ENCODE measurements at places on chromosomes 1 and 21.
A peak's percentile ranks its signal among the peaks of the same experiment; 100 is the strongest.

DNA sequence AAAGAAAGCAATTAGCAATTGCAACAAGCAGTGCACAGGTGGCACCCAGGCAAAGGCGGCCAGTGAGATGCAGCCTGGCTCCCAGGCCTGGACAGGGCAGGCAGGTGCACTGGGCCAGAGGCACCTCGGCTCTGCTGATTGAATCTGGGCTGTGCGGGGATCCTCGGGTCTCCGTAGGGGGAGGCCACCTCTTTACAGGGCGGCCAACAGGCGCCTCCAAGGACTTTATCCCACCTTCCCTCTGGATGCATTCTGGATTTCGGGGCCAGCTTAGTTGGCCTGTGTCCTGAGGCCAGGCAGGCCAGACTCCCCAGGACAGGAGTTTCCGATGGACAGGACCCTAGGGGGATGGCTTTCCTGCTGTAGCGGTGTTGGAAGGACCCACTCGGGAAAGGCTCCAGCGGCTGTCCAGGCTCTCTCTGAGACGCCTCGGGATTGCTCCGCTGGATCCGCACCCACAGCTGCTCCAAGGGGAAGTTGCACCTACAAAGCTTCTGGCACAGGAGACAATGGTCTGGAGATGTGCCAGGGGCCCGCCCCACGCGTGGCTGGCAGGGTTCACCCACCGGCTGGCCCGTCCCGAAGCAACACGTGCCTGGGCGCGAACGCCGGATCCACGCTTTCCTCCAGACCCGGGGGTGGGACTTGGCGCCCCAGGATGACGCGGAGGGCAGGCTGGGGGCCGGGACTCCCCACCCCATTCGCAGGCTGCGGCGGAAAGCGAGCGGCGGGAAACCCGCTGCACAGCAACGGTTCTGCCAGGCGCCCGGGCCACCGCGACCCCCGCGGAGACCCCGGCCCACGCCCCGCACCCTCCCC, 810 bp downstream of the SLC19A1 start:
- DNase-seq = peak; percentile 88

DNA sequence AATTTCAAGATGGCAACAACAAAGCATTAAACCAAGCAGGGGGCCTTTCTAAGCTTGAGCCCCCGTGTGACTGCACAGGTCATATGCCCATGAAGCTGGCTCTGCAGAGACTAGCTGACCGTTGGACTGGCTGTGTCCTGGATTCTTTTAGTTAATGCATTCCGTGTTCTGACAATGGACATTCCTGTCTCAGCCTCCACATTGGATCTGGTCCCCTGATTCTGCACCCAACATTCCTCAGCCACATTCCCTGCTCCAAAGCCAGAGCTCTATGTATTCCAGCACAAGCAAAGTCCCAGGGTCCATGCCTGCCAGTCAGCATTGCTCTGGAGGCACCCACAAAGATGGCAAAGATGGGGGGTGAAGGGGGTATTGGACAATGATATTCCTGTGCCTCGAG, 5.1 kb upstream of the NAV1 start:
- no peak for DNase-seq

DNA sequence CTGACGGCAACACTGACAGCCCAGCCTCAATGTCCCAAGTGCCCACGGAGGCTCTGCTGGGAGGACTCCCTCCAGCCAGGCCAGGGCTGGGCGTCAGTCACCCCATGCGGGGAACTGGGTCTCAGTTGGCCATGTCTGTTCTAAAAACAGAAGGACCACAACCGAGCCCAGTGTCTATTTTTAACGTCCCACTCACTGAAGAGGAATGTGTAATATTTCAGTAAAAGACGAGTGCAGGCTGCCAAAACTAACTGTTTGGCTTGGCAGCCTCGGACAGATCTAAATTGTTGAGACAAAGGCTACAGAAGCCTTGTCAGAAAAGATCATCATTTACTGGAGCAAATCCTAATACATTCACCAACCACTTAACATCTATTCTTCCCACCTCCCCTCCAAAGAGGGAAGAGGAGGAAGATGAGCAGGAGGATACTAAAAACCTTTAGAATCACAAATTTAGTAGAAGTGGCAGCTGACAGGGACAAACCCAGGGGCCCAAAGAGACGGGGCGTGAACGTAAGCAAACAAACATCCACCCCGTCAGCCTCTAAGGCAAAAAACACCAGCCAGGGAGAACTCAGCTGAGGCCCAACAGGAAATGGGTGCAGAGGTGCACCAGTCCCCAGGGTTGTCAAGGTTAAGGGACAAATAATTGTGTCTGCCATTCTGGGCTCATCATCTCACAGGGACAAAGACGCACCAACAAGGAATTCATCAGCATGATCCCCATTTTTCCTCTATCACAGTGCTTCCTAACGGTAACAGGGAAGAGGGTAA, 18.7 kb downstream of the C1orf198 start:
- no peak for DNase-seq

GRCh38 chr1:46673749-46674182, 2.1 kb downstream of the TEX38 start:
- no peak for DNase-seq

DNA sequence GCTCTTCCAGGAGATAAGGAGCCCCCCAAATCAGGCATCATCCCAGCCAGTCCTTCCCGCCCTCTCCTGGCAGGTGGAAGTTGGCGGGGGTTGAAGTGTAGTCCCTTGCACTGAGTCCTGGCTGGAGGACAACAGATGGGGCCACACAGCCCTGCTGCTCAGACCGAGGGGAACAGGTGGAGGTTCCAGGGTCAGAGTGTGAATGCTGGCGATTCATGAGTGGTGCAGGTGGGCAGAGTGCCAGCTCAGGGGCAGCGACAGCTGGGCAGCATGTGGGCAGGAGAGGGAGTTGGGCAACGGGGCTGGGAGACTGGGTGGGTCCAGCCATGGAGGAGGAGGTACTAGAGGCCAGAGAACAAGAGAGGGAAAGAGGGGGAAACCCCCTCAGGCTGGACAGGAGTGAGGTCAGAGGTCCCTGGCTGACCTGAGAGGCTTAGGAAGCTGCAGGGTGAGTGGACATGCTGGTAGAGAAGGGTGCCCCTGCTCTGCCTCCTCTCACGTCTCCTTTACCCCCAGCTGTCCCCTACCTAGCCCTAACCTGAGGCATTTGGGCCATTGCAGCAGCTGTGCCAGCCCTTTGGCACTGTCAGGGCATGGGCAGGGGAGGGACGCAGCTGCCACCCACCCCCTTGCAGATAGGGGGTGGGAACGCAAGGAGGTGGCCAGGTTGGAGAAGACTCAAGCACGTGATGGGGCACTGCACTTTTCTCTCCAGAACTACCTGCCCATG, 11.3 kb upstream of the ADORA1 start:
- DNase-seq = no peak

- DNase-seq = no peak
Observed at GRCh38 chr21:15289896-15290841, 225.4 kb upstream of the NRIP1 start.

GRCh38 chr1:229373395-229373794, 30.5 kb upstream of the CCSAP start:
- DNase-seq = no peak

DNA sequence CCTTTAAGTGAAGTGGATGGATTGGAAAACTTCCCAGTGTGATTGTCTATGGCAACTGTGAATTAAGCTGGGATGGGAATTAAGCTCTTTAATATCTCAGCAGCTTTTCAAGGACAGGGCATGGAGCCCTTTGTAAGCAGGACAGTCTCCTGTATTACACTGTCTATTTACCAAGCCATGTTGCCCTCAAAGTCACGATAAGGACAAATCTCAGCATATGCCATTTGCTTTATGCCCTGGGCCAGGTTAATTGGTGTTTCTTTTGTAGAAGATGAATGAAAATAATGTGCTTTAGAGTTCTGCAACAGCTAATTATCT, 17.6 kb downstream of the UTP25 start:
- no peak for DNase-seq

DNA sequence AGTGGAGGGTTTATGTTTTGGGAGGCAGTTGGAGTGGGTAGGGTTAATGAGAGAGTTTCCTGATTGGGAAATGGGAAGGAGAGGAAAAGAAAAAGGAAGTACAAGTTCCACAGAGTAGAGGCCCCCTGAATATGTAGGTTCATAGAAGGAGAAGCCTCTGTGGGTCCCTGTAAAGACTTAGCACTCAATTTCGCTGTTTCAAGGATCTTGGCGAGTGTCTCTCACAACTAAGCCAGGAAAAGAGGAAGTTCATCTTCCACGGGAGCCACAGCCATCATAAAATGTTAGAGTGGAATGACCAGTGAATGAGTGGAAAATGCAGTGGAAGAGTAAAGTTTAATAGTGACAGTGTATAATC, 17.4 kb upstream of the DPYD start:
- no peak for DNase-seq

- DNase-seq = no peak
Observed at GRCh38 chr1:105396001-105396400, 1646.3 kb downstream of the AMY1C start.

DNA sequence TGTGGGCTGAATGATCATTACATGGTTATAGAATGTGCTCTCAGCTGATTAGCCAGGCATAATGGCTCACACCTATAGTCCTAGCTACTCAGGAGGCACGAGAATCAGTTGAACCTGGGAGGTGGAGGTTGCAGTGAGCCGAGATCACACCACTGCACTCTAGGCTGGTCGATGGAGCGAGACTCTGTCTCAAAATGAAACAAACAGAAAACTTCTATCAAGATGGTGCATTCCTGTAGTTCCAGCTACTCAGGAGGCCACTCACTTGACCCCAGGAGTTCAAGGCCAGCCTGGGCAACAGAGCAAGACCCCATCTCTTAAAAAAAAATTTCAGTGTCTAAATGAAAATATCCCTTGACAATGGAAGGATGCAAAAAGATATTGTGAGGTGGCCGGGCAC, 10.9 kb downstream of the TIMM17A start:
- no peak for DNase-seq

DNA sequence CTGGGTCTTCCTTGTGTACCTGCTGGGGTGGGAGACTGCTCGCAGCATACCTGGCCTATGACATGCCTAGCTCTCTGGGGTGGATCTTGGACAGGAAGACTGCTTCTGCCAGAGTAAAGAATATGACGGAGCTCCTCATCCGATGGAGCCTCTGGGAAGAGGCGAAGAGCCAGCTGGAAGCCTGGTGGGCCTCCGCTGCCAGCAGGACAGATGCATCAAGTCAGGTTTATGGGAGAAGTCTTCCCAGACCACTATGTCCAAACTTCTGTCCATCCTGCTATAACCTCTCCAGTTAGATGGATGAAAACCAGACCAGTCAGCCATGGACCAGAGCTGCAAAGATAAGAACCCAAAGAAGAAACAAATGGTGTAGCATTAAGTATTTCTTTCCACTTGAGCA, 27.7 kb upstream of the NGF start:
- DNase-seq = no peak

- DNase-seq = no peak
Observed at GRCh38 chr1:10676963-10677362, 119.5 kb downstream of the CASZ1 start.

- no peak for DNase-seq
Observed at GRCh38 chr1:71572038-71572437, 491.2 kb upstream of the ZRANB2 start.

DNA sequence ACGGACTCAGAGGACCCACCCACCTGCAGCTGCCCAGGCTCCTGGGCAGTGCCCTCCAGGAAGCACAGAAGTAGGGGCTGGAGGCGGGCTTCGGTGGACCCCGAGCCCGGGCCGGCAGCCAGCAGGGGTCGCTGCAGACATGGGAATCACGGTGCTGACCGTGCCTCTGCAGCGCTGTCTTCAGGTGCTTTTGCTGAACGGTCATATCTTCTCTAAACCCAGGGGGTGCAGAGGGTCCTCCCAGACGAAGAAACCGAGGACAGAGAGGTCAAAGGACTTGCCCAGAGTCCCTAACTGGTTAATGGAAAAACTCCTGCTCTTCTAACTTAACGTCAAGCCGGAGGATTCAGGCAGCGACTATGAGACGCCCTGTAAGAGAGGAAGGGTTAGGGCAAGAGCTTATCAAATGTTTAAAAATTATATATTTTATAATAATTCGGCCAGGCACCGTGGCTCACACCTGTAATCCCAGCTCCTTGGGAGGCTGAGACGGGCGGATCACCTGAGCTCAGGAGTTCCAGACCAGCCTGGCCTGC, 21.5 kb upstream of the LEFTY2 start:
- DNase-seq = peak; percentile 90

DNA sequence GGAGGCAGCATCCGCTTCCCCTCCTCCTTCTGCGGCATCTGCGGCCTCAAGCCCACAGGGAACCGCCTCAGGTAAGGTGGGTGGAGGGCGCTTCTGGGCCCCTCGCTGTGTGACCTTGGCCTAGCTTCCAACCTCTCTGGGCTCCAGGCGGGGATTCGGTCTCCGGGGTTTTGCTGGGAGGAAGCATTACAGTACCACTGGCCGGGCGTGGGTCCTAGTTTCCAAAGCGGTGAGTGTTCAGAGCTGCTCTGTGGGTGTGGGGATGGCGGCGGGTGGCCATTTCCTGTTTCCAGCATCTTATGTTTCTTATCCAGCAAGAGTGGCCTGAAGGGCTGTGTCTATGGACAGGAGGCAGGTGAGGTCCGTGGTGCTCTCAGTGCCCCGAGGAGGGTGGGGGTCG, 11.6 kb downstream of the FAAH start:
- no peak for DNase-seq

GRCh38 chr1:223793716-223794115, 52.0 kb downstream of the TP53BP2 start:
- no peak for DNase-seq

DNA sequence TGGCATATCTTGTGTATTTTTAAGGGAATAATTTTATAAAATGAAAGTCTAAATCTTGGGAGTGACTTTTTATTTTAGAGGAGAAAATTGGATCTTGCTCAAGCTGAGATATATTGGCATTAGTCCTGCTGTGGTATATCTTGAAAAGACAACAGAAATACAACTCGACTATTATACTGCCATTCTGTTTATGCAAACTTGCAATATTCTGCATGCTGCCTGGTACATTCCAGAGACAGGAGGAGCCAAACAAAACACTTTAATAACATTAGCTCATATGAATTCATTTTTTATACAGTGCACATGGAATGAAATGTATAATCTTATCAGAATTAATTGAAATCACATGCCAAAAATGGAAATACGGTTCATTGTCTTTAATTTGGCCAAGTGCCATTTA, 176.0 kb upstream of the NRIP1 start:
- DNase-seq = no peak

GRCh38 chr1:201185123-201185453, 5.5 kb upstream of the IGFN1 start:
- DNase-seq = no peak
